SK-N-DZ (cell line): ENCODE measurements at places on chromosomes 5 and 9.

- DNase-seq = no peak
Observed at GRCh38 chr5:3357291-3357690, 238.3 kb upstream of the IRX1 start.

DNA sequence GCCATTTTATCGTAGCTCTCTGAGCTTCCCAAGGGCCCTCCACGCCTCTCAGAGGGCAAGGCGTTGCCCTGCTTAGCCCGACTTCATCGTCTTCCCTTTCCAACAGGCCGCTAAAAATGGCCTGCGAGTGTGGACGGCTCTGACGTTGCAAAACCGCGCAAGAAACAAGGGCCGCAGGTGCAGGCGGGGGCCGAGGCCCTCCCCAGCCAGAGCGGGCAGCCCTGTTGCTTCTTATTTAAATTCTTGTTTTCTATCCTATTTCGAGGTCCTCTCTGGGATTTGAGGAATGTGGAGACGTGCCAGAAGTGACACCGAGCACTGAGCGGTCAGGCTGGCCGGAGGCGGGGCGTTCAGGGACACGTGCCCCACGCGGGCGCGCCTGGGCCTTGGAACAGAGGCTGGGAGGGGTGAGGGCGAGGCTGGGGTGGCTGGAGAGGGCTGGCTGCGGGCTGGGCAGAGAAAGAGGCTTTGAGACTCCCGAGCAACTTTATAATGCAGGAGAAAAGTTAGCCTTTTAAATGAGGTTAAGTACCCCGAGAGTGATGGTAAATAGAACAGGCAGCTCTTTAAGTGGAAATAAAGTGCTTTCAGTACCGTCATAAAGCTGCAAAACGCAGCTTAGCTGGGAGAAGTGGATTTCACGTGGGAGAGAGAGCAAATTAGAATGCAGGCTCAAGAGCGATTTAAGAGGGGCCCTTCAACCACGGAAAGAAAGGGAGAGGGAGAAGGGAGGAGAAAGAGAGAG, 243.6 kb downstream of the AUH start:
- no peak for DNase-seq

DNA sequence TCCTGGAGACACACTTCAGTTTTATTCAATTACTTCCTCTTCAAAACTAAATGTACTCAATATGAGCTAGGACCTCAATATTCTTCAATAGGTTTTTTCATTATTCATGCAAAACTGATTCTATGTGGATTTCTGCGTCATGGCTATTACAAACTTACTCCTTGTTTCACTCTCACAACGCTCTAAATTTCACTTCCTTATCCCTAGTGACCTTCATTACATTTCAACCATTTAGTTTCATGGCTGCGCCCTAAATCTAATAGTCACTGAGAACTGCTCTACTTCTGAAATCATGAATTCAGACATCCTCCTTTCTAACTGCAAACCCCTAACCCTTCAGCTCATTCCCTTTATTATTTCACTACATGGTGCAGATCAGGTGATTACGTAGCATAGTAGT, 93.9 kb downstream of the SLC25A46 start:
- no peak for DNase-seq

- DNase-seq = no peak
Observed at GRCh38 chr9:122197426-122197825, 31.3 kb downstream of the LHX6 start.

DNA sequence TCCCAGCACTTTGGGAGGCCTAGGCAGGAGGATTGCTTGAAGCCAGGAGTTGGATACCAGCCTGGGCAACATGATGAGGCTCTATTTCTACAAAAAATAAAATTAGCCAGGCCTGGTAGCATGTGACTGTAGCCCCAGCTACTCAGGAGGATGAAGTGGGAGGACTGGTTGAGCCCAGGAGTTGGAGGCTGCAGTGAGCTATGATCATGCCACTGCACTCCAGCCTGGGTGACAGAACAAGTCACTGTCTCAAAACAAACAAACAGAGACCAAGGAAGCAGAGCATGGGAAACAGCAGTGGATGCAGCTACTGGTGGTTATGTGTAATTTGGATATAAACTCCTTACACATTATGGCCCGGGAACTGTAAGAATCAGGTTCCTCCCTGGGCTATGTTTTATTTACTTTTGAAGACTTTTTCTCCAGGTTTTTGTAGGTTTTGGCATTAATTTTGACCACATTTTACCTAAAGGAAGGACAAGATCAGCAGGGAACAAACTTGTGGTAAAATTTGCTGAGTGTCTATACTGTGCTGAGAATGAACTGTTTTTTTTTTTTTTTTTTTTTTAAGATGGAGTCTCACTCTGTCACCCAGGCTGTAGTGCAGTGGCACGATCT, 8.3 kb downstream of the KIF2A start:
- DNase-seq = no peak

DNA sequence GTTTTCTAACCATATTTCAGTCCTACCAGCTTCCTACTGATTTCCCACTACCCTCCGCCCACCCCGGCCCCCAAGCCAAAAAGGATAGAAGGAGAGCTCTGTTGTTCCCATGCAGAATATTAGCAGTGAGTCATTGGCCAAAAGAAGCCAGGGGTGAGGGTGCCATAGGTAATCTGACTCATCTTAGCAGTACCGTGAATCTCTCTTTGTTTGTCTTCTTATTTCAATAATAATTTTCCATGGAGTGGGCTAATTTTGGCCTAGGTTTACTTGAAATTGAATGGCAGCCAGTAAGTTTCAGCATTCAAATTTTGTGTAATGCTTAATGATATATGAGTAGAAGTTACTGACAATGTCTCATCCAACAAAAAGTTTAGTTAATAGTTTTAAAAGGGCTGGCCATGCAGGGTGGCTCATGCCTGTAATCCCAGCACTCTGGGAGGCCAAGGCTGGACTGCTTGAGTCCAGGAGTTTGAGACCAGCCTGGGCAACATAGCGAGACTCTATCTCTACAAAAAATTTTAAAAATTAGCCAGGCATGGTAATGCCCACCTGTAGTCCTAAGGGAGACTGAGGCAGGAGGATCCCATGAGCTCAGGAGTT, 74.2 kb downstream of the C9orf152 start:
- DNase-seq = no peak

- no peak for DNase-seq
Observed at GRCh38 chr9:112170968-112171367, 4.1 kb downstream of the SUSD1 start.

- DNase-seq = peak; percentile 27
Observed at GRCh38 chr9:132878695-132879456, at the start of gene SPACA9. SPACA9 (plus strand) TSS chr9:132878898; CDS start chr9:132883948, 5,050 bp downstream.

DNA sequence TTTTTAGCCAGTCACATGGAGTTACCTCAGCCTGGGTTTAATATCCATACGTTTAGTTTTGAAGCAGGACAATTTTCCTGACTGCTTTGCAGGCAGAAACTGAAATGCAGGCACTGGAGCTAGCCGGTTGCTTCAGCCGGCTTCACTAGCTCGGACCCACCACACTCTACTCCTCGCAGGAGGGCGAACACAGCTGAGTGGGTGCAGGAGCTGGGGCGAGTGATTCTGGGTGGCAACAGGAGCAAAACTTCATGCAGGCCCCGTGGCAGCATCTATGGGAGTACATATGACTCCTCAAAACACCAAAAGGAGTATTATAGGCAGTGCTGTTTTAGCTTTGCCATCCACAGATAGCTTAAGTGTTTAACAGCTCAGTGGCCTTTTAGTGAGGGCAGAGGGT, 1211.8 kb upstream of the NUDT12 start:
- no peak for DNase-seq

- DNase-seq = no peak
Observed at GRCh38 chr9:12695474-12695873, 2.3 kb downstream of the TYRP1 start.

GRCh38 chr9:87607859-87608258, 110.2 kb downstream of the DAPK1 start:
- no peak for DNase-seq
